ENCODE measurements at places on chromosomes 11 and 22.

GRCh38 chr22:48241658-48242057, 1479.2 kb downstream of the TBC1D22A start:
- DNase-seq, result no peak

DNA sequence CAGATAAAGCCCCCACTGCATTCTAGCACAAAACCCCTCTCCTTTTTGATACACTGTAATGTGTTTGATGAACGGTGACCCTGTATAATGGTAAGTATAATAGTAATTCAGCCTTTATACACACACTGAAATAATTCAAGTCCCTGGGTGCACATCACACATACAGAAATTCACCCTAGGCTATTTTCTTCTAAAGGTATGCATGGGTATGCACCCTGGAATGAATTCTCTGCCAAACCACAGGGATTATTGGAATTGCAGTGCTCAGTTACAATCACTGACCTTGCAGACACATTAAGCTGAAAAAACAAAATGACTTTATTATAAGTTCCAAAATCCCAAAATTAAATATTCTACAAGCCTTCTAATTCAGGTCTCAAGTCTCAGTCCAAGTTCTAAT, 245.9 kb upstream of the FAT3 start:
- DNase-seq, result no peak

GRCh38 chr22:36736701-36737320, 33.3 kb upstream of the CACNG2 start:
- DNase-seq, result no peak

DNA sequence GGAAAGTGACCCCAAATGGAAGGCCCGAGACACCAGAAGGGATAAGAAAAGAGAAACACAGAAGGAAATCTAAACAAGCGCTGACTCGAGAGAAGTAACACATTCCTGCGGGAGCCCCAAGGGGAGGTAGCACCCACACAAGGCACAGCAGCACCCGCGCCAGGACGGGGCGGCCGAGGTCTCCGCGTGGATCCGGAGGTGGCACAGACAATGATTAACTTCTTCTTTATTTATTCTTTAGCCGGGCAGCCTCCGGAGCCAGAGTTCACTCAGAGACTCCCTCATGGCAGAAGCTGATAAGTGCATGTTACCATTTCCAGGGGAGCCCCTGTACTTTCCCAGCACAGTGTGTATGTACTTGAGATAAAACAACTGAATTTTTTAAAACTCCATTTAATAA, 5.1 kb downstream of the TOLLIP start:
- no peak for DNase-seq

DNA sequence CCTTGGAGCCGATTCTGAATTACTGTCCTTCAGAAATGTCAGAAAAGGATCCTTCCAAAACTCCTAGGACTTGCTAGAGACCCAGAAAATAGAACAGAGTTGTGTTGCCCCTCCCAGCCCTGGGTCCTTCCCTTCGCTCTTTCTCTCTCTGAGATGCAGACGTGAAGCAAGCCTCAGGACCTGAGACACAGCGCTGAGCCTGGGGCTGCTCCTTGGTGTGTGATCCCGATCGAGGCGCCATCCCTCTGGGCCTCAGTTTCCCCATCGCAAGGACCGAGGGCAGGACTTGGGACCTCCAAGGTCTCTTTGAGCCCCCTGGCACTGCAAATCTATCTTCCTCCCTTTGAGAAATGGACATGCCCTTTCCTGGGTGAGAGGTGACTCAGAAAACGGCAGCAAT, 533.5 kb downstream of the TBC1D22A start:
- DNase-seq, result no peak

DNA sequence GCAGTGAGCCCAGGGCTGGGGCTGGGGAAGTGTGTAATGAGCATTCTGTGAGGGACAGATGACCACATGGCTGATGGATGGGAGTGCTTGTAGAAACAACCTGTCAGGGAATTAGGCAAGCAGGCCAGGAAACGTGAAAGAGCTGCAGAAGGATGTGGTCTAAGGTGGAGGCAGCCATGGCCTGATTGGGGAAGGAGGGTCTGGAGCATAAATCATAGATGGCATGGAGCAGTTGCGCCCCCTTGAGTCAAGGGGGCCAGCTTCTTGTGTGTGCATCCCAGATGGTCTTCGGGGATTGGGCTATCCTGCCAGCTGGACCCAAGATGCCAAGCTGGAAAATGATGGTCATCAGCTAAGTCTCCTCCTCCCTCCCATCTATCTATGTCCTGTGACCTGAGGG, 119.4 kb upstream of the CLPB start:
- peak; percentile 53 for DNase-seq

- DNase-seq, result no peak
Measured at GRCh38 chr22:27594474-27595134, 207.0 kb downstream of the MN1 start.

DNA sequence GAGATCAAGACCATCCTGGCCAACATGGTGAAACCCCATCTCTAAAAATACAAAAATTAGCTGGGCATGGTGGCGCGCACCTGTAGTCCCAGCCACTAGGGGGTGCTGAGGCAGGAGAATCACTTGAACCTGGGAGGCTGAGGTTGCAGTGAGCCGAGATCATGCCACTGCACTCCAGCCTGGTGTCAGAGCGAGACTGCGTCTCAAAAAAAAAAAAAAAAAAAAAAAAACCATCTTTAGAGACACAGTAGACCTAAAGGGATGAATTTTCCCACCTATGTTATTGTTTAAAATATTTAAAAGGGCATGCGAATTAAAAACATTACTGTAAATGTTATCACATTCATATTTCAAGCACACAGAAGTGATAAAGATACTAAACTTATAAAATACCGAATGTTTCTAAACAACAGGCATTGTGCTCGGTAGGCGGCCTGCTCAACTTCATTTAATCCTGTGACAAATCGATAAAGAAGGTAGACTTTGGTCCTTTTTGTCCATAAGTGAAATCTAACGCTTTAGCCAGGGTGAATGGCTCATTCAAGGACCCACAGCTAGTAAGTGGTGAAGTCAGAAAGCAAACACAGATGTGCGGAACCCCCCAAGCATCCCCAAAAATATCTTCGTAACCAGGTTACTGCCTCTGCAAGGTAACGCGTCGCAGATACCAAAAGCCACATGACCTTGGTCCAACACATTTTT, 16.1 kb downstream of the NCAPD3 start:
- DNase-seq, result peak; percentile 75

GRCh38 chr11:13091804-13092203, 82.7 kb downstream of the RASSF10 start:
- no peak for DNase-seq

DNA sequence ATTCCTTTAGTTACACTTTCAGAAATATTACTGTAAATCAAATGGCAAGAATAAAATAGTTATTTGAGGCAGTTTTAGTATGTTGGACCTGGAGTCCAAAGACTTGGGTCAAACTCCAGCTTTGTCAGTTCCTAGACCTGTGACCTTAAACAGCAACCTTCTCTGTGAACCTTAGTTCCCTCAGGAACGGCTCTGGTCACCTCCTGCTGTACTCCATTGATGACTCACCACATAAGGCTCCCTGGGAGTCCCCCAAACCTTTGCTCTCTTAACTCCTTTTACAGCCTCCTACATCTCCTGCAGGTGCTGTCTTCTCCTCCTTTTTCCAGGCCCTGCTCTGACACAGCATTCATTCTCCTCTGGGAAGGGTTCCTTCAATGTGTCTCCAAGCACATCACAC, 29.1 kb downstream of the LIMK2 start:
- DNase-seq, result no peak

- no peak for DNase-seq
Measured at GRCh38 chr11:32450372-32450771, 15.0 kb upstream of the WT1 start.

DNA sequence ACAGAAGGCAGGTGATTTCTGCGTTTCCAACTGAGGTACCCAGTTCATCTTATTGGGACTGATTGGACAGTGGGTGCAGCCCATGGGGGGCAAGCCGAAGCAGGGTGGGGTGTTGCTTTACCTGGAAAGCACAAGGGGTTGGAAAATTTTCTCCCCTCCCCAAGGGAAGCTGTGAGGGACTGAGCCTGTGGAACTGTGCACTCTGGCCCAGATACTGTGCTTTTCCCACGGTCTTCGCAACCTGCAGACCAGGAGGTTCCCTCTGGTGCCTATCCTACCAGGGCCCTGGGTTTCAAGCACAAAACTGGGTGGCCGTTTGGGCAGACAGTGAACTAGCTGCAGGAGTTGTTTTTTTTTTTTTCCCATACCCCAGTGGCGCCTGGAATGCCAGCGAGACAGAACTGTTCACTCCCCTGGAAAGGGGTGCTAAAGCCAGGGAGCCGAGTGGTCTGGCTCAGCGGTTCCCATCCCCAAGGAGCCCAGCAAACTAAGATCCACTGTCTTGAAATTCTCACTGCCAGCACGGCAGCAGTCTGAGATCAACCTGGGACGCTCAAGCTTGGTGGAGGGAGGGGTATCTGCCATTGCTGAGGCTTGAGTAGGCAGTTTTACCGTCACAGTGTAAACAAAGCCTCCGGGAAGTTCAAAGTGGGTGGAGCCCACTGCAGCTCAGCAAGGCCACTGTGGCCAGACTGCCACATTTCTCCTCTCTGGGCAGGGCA, 97.2 kb downstream of the JRKL start:
- no peak for DNase-seq

GRCh38 chr22:38754751-38755154, 1.0 kb downstream of the SUN2 start:
- DNase-seq, result peak; percentile 49

DNA sequence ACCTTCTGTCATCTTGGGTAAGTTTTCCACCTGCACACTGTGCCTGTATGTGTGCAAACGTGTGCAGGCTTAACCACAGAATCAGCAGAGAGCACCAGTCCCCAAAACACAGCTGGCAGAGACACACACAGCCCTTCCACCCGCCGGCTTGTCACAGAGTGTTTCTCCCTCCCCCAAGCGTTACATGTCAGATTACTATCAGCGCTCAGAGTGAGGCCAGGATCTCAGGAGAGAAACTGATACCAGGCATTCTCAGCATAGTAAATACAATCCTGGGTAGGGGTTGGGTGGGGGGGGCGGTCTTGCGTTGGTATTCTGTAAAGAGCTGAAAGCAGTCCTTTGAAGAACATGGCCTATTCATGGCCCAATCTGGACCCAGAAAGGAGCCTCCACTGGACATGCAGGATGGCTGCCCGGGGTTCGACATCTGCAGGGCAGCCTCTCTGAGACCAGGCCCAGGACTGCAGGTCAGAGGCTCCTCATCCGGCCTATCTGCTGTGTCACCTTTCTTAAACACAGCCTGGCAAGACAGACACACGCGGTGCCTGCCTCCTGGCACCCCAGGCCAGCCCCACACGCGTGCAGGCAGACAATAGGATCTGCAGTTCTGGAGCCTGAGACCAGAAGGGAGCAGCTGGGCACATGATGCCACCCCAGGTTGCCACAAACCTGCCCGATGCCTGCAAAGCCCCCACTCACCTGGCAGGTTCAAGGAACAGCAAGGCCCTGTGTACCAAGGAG, 1.7 kb downstream of the OSBPL5 start:
- no peak for DNase-seq

- DNase-seq, result no peak
Measured at GRCh38 chr11:59152312-59152951, 9.8 kb downstream of the FAM111A start.

DNA sequence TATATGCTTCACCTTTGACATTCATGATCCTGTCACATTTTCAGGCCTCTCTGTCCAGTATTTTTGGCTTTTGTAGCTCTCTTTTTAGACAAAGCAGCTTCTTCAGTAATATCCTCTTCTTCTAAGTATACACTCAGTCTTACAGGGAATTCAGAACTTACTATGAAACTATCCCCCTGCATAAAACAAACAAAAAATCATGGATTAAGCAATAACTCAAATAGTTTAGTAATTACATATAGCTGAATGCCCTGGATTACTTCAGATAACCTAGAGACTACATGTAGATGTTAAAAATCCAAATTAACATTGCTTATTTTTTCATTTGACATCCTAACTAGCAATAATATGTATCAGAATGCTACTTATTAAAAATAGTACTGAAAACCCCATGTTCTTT, 5.2 kb downstream of the TAF1D start:
- DNase-seq, result no peak

DNA sequence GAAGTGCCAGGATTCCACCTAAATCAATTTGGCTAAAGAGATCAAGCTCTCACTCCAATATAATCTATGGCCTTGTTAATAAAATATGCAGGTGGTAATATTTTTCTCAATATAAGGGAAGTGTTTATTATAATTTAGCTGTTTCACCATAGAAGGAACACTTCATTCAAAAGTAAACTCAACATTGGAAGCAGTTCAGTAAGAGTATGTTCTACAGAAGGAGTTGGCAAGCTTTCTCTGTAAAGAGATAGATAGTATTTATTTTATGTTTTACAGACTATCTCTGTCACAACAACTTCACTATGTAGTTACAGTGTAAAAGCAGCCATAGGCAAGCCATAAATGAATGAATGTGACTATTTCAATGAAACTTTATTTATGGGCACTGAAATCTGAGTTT, 313.6 kb upstream of the ANO3 start:
- no peak for DNase-seq

- no peak for DNase-seq
Measured at GRCh38 chr11:44811841-44812448, 85.2 kb downstream of the TSPAN18 start.

DNA sequence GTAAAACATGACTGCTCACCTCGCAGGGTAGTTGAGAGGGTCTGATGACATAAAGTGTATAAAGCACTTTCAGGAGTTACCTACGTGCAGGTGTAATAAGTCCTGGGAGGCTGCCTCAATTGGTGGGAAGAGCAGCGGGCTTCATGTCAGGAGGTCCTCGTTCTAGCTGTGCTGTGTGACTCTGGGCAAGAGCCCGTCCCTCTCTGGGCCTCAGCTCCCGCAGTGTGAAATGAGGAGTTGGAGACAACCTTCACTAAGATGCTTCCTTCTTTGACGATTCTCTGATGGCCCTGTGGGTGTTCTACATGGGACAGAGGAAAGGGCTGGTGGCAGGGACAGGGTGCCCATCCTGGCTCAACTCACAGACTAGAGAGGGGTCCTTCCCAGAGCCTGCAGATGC, 57.8 kb downstream of the TP53I11 start:
- no peak for DNase-seq

DNA sequence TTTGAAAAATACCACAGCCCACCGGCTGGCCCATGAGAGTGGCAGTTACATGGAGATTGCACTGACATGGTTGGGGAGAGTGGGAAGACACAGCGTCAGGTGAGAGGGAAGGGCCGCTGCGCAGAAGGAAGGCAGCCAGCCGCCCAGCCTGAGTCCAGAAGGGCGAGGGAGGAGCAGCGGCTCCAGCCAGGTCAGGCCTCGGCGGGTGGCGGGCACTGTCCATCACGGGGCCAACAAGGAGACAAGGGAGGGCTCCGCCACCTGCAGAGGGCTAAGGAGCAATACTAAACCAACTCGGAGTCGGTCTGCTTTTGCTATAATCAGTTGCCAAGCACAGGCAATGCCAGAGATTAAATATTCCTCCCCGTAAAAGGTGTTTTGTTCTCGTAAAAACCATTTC, 384.5 kb downstream of the TBC1D22A start:
- DNase-seq, result no peak
